Cerebellar nuclear complex (tissue), 1 donor: ENCODE measurements at places on chromosomes 2 and 18.

DNA sequence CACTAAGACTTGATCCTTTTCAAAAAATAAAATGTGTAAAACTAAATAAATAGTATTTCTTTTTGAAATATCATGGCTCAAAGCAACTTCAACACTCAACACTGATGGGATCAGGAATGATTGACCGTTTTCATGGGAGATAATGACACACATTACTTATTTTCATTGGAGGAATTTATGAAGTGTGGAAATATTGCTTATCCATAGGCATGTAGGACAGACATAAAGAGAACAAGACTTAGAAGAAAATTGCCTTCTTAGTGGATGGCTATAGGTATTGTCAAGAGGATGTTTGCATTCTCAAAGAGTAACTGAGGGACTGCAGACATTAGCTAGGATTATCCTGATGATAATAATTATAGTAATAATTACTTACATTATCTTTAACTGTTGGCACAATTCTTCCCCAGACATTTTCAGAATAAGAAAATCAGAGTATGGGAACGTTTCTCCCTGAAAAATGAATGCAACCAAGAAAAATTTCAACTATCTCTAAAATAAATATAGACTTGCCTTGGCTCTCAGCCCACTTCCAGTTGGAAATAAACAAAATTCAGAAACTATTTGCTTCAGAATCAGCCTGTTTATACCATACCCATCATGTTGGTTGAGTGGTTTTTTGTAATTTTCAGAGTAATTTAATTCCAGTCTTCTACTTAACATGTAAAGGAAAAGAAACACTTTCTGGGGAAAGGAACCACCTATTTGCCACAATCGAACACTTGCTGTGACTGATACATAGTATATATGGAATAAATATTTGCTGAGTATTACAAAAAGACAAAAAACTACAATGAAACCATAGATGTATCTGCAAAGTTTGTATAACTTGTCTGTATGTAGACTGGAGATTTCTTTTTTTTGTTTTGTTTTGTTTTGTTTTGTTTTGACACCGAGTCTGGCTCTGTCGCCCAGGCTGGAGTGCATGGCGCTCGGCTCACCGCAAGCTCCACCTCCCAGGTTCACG lies 165.7 kb downstream of the TMX3 start:
- DNase-seq = no peak

DNA sequence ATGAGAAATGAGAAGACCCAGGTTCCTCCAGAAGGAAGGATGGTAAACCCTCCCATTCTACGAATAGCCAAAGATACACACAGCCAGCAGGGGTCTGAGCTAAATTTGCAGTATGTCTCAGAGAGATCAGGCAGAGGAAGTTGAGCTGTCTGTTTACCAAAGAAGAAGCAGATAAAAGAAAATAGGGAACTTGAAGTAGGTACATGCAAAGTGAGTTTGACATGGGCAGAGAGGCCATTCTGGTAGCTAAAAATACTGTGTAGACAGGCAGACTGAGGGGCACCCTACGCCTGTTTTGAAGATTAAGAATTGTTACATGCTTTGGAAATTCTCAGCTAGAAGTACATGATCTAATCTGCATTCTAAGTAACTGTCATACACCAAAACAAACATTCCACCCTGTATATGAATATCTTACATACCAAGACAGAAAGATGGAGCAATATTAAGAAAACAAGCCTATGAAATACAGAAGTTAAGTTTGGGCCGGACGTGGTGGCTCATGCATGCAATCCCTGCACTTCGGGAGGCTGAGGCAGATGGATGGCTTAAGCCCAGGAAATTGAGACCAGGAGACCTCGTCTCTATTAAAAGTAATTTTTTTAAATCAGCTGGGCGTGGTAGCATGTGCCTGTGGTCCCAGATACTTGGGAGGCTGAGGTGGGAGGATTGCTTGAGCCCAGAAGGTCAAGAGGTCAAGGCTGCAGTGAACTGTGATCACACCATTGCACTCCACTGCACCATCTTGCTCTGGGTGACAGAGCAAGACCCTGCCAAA lies 157.9 kb downstream of the ANKRD44 start:
- DNase-seq = no peak

- no peak for DNase-seq
Measured at GRCh38 chr2:121205321-121205942, 79.6 kb downstream of the TFCP2L1 start.

DNA sequence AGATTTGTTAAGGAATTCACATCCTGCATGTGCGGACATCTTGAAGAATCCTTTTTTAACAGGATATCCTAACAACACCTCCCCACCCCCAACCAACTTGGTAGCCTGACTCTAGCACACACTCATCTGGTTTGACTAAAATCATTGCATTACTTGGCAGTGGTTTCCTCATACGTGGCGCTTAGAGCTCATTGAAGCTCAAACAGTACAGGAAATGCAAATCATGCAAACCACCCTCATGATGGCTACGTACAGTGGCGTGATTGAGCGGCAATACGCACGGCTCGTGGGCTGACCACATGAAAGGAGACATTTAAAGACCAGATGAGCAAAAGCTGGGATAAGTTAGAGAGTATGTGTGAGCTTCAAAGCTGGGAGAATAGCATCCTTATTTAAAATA lies 336.2 kb downstream of the ZEB2 start:
- DNase-seq = no peak

- no peak for DNase-seq
Measured at GRCh38 chr2:113720167-113720566, 36.3 kb downstream of the SLC35F5 start.

GRCh38 chr2:31558401-31559295 lies 22.1 kb downstream of the SRD5A2 start:
- no peak for DNase-seq
